Eye (tissue), 1 donor: ENCODE measurements at places on chromosomes 2 and 18.
A peak's percentile ranks its signal among the peaks of the same experiment; 100 is the strongest.

DNA sequence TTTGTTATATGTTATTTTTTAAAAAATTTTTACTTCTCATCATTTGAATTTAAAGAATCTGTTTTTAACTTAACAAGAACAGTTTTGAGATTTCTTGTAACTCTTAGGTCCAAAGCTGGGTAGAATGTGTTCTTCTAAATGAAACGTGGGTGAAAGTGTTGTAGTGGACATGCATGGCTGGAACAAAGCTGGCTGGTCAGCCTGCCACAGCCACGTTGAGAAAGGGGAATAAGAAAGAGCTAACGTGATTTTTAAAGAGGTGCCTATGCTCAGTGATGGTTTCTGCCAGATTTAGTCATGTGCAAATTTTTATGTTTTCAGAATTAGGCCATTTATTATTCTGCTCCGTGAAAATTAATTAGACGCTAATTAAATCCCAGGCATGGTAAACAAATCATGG, 203.9 kb upstream of the COL3A1 start:
- no peak for DNase-seq

DNA sequence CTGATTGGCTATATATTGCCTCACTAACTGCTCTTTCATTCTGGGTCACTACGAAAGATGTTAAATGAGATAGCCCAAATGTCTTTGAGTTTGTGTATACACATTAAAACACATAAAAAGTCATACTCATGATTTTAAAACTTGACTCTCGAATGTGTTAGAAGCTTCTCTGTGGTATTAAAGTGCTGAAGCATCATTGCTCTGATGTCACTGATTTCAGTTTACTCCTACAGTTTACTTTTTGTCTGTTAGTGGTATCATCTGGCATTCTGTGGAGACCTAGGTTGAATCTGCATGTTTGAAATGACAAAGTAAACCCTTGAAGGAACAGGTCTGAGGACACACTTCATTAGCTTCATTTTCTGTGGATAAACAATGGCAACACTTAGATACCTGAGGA, 10.7 kb downstream of the NT5DC4 start:
- DNase-seq = no peak

GRCh38 chr2:127053731-127054603, 53.0 kb downstream of the BIN1 start:
- DNase-seq = no peak

GRCh38 chr18:35231052-35231451, 9.8 kb upstream of the ZNF397 start:
- peak; percentile 94 for DNase-seq
